LNCaP clone FGC (cell line): ENCODE measurements at places on chromosomes 16 and 17.

DNA sequence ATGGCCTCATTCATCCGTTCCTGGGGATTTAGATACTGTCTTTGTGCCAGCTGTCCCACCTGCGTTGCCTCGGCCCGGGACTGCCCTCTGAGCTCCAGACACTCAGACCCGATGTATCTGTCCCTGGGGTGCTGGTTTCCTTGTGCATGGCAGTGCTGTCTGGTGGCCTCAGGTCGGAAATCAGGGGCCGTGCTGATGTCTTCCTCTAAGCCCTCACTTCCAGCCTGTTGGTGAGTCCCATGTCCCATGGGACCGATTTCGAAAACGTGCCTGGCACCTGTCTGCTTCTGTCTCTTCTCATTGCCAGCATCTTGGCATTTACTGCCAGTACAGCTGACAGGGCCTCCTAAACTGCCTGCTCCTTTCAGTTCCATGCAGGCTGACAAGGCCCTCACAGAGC is 22.1 kb downstream of the NT5M start:
- no peak for DNase-seq

GRCh38 chr17:80063830-80064585 is 27.6 kb downstream of the CCDC40 start:
- no peak for DNase-seq

GRCh38 chr16:87274794-87275193 is 42.4 kb downstream of the C16orf95 start:
- DNase-seq: no peak

DNA sequence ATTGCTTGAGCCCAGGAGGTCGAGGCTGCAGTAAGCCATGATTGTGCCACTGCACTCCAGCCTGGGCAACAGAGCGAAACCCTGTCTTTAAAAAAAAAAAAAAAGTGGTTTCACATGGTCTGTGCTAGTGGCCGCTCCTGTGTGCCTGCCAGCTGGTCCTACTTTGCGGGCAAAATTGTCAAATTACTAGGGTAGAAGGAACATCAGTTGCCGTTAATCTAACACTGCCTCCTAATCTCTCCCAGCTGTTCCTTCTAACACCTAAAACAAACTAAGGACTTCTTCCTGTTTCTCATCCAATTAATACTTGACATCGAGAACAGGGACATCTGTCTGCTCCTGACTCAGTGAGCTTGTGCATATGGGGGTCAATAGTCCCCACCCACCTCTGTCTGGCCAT is 23.9 kb downstream of the TMEM11 start:
- no peak for DNase-seq
